ENCODE measurements at places on chromosomes 3 and 15.

- no peak for DNase-seq
These were observed 279.5 kb downstream of the RPLP1 start for GRCh38 chr15:69732133-69732532.

DNA sequence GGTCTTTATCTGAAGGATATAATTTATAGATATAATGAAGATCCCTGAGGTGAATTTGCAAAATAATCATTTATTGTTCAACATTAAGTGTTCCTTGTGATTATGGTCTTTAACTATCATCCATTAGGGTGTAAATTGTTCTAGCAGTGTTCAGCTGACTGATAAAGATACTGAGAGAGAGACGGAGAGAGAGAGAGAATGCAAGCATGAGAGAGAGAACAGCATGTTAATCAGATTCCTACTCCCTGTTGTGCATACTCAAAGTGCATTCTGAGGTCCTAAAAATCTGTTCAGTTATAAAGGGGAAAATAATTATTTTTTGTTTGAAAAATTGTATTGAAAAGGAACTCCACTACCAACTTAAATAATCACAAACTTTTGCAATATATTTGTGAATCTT is 271.0 kb upstream of the CBLB start:
- DNase-seq: no peak

- DNase-seq: peak; percentile 4
These were observed 245.0 kb downstream of the ZMAT3 start for GRCh38 chr3:178826435-178827123.

DNA sequence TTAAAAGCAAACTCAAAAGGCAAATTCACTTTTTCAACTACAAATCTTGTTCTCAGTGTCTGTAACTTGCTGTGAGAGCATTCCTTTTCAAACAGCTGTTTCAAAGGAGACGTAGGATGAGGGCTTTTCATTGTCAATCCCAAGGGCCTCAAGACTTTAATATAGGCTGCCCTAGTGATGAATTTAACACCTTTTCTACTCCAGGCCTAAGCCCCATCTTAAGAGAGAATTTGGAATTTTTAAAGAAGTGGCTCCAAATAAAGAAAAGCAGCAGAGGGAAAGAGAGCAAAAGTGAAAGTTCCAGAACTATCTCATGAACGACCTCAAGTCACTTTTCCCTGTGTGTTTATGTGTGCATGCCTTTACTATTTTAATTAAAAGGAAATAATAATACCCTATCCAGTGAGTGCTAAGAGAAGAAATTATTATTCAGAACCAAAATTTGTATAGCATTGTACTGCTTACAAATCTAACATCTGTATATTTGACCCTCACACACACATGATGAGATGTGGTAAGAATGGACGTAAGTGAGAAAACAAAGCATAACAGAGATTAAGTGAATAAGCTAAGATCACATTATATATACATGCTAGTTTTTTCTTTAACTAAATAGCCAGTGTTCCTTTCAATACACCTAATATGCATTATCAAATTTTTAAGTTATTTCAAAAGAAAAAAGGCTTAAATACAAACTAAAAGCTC is 196.4 kb downstream of the VGLL3 start:
- no peak for DNase-seq

DNA sequence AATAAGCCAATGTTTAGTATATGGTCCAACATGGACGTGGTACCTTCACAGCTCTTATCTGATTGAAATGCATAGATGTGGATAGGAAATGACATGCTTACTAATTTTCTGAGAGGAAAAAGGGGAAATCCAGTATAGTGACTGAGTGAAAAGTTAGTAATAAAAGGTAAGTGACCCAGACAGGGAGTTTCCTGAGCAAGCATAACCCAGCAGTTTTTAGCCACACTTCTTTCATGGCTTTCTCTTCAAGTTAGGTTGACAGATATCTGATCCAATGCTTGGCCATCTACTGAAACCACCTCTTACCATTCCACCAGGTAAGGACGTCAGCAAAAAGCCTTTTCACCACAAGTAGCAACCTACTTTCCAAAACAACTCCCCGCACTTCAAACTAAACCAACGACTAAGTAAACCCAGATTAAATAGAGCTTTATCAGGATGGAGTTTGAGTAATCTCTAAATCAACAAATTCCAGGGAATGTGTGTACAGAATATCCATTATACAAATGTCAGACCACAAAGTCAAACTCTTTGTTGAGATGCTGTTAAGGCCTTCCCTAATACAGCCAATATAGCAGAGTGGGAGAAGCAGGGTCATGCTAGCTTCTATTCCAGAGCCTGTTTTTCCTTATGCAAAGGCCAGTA is 329.7 kb downstream of the RORA start:
- DNase-seq: peak; percentile 48

GRCh38 chr15:80747317-80748053 is 31.7 kb upstream of the CEMIP start:
- DNase-seq: no peak

- no peak for DNase-seq
These were observed 18.5 kb downstream of the GLDN start for GRCh38 chr15:51359981-51360380.
